Myocyte (in vitro differentiated cells): ENCODE measurements at places on chromosomes 2 and 18.

- DNase-seq = no peak
Observed at GRCh38 chr2:6911721-6912120, 5.5 kb upstream of the RNF144A start.

DNA sequence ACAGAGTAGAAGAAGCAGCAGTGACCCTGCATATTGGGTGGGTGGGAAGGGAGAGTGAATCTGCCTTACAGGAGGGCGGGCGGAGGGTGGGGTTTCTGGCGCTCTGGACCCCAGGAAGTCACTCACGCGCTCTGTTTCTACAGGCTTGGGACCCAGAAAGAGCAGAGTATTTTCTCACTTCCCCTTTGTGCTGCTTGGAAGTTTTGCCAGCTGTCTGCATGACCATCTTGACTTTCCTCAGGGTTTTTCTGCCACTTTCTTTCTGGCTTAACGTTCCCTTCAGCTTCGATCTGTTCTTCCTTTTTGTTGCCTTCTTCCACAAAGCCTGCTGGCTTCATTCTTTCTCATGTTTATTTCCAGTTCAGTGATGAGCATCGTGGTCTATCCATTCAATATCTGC is 383.1 kb downstream of the GALR1 start:
- no peak for DNase-seq

DNA sequence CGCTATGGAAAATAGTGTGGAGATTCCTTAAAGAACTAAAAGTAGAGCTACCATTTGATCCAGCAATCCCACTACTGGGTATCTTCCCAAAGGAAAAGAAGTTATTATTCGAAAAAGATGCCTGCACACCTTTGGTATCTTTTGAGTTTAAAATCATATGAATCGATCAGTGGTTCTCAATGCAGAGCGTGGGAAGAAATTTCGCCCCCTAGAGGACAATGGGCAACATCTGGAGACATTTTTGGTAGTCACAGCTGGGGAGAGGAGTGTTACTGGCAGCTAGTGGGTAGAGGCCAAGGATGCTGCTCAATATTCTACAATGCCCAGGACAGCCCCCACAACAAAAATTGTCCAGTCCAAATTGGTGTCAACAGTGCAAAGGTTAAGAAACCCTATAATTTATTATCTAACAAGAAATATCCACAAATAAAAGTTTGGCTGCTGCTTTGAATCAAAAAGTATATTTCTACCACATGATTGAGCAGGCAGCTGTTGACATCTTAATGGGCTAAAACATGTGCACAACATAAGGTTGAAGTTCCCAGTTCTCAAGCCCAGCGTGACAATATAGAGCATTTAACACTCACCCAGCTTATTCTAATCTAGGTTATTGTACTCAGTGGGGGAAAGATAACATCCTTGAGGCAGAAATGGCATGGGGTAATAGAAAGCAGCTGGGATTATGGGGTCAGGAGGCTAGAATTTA is 425.7 kb downstream of the LRATD1 start:
- no peak for DNase-seq

- DNase-seq = no peak
Observed at GRCh38 chr2:48812416-48812815, 56.9 kb upstream of the LHCGR start.

DNA sequence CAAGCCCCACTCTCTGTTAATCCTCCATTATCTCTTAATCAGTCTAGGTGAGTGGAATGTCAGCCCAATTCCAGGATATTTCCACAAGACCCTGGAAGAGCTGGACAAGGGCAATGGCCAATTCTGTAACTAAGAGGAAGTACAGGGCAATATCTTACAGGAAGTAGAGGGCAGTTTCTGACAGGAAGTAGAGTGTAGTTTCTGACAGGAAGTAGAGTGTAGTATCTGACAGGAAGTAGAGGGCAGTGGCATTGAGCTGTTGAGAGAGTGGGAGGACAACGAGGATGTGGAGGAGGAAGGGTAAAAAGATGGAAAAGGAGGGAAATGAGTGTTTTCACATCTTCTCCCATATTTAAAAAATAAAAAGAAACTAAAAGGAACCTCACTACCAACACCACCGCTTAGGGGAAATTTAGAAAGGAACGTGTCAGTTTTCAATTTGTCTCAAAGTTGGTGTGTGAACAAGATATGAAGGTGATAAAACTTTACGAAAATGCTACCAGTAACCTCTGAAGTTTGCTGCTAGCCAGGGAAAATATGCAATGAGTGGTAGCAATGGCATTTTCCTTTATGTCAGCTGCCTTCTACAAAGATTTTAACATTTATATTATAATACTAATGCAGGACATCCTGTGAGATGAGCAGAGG is 430.9 kb upstream of the HNRNPA3 start:
- DNase-seq = no peak

GRCh38 chr2:20422402-20423271 is 24.2 kb upstream of the RHOB start:
- DNase-seq = peak; percentile 60

- peak; percentile 13 for DNase-seq
Observed at GRCh38 chr2:133765658-133766057, 197.4 kb upstream of the NCKAP5 start.

DNA sequence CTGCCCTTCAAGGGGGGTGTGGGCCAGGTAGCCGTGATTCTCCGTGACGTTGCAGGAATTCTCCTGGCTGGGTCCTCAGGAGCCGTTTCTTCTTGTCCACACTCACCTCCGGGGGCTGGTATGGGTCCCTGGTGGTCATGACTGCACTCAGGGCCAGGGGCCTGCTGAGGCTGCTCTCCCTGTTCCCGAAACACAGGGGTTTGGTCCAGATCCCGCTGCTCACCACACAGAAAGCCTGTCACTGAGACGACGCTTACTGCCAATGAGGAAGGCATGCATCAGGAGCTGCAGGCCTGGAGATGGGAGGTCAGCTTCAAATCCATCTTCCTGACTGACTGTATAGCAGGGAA is 160.7 kb downstream of the RTP5 start:
- no peak for DNase-seq

GRCh38 chr18:46542545-46542944 is 114.5 kb downstream of the LOXHD1 start:
- DNase-seq = peak; percentile 45

DNA sequence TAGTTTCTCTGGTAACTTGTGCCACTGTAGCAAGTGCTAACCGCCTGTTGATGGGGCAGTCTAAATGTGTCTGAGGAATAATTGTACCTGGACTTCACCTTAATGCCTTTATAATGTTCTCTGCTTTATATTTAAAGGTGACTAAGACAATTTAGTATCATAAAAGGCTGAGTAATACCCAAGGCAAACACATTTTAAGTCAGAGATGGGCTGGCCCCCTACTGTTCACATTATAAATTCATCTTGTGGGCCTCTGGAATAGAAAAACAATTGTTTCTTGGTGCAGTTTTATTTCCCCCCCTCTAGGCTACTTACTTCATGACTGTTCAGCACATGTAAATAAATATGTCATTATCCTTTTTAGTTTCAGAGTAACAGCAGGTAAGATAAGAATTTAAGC is 559.3 kb upstream of the PIK3C3 start:
- no peak for DNase-seq

GRCh38 chr2:105840933-105841332 is 96.2 kb downstream of the NCK2 start:
- DNase-seq = no peak

DNA sequence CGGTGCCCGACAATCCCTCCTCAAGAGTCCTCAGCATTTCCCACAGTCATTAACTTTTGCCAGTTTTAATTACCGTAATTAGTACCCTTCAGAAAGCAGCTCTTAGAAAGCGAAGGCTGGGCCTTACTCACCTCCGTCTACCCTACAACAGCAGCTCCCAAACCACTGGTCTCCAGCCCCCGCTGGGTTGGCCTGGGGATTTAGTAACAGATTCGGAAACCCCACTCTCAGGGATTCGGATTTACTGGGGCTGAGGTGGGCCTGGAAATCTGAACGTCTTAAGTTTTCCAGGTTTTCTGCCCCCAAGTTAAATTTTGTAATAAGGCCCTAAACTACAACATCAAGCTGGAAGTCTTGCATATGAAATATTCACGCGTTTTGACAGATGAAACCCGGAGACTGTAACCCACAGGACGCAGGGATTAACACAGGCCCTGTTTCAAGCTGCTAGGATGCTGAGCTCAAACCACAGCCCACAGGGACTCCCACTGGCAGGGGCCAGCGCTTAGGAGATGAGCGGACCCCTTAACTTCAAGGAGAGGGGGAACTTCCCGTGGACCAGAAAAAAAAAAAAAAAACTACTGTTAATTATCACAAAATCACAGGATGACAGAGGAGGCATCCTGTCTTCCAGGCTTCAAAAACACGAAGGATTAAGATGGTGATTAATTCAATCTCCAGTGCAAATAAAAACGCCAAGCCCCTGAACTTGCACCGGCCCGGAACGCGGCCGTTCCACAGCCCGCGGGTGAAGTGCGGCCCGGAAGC is 985 bp downstream of the ILKAP start:
- DNase-seq = peak; percentile 59

GRCh38 chr2:232238108-232238507 is 140.4 kb upstream of the ALPP start:
- no peak for DNase-seq

GRCh38 chr18:63775166-63775730 is at the start of gene SERPINB7:
TSS of gene SERPINB7 (plus strand) at chr18:63775418. CDS start at chr18:63782373, 6,955 bp downstream.
- peak; percentile 83 for DNase-seq

GRCh38 chr18:59908799-59909198 is 9.0 kb downstream of the PMAIP1 start:
- DNase-seq = peak; percentile 26

DNA sequence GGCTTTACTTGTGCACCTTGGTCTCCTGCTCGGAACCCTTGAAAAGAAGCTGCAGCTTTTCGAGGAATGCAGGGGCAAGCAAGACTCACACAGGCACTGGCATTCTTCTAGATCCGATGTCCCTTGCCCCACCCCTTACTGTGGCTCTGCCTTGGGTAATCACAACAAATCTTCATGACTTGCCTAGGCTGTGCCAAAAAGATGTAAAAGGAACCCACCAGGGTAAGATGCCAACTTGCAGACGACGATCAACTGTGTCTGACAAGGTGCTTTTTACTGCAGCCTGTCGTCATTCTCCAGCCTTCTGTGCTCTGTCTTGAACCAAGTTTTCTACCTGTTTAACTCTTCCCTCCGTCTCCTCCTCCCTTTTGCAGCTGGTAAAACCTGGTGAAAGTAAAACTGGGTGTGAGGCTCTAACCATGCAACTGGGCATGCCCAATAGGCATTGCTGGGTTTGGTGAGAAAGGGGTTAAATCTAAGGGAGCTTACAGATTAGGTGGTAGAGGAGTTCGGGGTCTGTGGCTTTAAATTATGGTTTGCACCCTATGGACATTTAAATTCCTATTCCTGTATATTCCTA is 909 bp upstream of the NRXN1 start:
- DNase-seq = no peak

GRCh38 chr2:157894694-157895435 is 18.7 kb upstream of the ACVR1 start:
- DNase-seq = peak; percentile 87

DNA sequence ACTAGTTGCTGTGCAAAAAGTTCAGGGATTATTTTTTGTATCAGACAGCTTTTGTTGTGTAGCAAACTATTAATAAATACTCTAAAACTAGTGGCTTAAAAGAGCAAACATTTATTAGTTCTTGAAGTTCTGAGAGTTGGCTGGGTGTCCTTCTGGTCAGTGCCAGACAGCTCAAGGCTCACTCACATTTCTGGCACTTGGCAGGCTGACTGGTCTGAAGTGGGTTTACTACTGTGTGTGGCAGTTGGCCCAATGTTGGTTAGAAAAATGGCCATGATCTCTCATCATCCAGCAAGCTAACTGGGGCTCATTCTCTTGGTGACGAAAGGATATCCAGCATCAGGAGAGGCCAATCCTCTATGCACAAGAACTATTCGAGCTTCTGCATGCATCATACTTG is 71.4 kb upstream of the ZNF385B start:
- DNase-seq = peak; percentile 55

- no peak for DNase-seq
Observed at GRCh38 chr2:143575340-143575739, 446.1 kb downstream of the ARHGAP15 start.

GRCh38 chr2:62884514-62884913 is 166.1 kb upstream of the OTX1 start:
- DNase-seq = no peak
